ENCODE measurements at places on chromosomes 7 and 10.

DNA sequence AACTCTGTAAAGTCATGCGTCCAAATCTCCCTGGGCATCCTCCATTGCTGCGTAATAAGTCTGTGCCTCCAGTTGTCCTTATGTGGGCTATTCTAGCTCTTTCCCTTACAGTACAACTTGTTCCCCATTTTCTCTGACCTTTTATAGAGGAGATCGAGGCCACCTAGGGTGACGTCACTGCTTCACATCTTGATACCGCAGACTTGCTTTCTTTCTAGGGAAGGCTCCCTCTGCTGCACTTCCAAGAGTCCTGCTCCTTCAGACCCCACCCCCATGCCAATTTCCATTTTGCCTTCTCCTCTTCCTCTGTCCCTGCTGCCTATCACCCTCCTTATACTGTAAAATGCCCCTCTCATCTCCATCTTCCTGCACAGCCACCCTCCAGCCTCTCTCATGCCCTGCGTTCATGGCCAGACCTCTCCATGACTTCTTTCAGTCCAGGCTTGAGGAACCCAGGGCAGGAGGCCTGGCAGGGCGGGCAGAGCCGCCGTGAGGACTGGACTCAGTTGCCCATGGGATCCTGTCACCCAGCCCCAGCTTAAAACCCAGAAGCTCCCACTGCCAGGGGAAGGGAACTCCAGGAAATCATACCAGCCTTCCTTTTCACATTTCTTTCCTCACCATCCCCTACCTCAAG lies 57.5 kb downstream of the CAMK1D start:
- DNase-seq: no peak

DNA sequence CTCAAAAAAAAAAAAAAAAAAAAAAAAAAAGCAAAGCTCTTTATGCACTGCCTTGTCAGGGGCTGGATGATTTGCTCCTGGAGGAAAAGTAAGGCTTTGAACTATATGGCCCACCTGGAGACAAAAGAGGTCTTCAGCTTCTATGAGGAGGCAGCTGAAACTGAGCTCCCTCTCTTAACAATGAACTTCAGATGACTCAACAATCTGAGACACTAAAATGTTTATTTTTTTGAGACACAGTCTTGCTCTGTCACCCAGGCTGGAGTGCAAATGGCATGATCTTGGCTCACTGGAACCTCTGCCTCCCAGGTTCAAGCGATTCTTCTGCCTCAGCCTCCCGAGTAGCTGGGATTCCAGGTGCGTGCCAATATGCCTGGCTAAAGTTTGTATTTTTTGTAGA lies 36.7 kb downstream of the RAB19 start:
- no peak for DNase-seq

DNA sequence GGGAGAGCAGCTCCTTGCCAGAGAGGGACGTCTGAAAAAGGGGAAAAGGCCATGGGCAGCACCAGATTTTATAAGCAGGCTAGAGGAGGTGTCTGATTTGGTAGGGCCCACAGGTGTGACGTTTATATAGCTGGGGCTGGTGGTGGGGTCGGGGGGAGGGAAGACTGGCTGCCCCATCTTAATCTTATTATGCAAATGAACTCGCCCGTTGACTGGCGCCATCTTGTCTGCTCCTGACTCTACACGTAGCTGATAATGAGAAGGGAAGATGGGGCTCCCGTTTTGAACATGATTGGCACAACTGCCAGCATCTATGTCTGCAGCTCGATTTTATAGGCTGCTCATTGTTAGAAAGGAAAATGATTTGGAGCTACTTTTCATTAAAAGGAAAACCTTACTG lies 28.6 kb upstream of the CADPS2 start:
- DNase-seq: no peak

DNA sequence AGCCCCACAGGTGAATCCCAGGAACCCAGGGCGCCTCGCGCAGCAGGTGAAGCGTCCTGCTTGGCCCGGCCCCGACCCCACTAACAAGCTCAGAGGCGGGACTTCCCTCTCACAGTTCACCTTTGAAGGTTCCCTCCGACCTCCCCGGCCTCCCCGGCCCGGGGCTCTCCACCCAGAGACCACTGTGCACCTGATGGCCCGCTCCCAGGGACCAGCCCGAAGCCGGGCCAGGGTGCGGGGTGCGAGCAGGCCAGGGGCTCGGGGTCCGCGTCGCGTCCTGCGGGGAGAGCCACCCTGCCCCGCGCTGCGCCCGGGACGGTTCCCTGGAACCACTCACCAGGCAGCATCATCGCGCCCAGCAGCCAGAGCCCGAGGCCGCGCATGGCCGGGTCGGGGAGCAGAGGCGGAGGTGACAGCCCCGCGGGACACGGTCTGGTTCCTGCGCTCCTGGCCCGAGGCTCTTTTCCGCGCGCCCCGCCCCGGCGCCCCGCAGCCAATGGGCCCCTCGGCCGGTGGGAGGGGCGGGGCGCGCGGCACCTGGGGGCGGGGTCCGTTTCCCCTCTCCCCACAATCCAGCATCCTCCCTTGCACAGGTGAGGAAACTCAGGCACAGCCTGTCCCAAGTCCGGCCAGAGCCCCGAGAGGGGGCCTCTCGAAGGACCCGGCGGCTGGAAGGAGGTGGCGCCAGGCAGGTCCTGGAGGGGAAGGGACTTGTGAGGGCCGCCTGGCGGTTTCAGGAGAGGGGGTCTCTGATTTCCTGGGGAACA lies at the start of gene ADAM8:
Gene ADAM8, minus strand, starts transcription at position 434 of the 767 bp plus-strand sequence. Its CDS starts 51 bp downstream, at position 383.
- no peak for DNase-seq

- no peak for DNase-seq
These were observed 147.2 kb downstream of the DNAJB6 start for GRCh38 chr7:157483971-157484410.

DNA sequence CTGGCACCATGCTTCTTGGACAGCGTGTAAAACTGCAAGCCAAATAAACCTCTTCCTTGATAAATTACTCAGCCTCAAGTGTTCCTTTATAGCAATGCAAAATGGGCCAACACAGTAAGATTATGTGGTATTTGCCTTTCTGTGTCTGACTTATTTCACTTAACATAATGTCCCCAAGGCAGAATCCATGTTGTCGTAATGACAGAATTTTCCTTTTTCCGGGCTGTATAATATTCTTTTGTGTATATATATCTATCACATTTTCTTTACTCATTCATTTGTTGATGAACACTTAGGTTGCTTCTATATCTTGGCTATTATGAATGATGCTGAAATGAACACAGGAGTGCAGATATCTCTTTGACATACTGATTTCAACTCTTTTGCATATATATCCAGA lies 209.1 kb upstream of the PTER start:
- no peak for DNase-seq

- no peak for DNase-seq
These were observed 148.8 kb downstream of the MAGI2 start for GRCh38 chr7:79304711-79305110.

GRCh38 chr7:73442903-73443500 lies 9.4 kb downstream of the FZD9 start:
- no peak for DNase-seq

DNA sequence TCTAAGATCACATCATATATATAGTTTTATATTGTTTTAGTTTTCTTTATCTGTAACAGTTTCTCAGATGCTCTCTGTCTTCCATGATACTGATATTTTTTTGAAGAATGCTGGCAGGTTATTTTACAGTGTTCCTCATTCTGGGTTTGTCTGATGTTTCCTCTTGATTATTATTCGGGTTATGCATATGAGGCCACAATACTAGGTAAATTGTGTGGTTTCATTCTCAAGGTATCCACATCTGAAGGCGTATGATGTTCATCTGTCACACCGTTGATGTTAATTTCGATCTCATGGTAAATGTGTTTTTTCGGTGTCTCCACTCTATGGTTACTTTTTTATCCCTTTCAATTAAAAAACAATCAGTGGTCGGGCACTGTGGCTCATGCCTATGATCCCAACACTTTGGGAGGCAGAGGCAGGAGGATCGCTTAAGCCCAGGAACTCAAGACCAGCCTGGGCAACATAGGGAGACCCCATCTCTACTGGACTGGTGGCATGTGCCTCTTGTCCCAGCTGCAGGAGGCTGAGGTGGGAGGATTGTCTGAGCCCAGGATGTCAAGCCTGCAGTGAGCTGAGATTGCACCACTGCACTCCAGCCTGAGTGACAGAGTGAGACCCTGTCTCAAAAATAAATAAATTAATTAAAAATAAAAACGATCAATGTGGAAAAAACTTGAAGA lies 108.9 kb downstream of the TPST1 start:
- no peak for DNase-seq

- DNase-seq: no peak
These were observed 34.4 kb upstream of the HABP2 start for GRCh38 chr10:113518415-113518814.
